ENCODE measurements at places on chromosomes 6 and 20.
A peak's percentile ranks its signal among the peaks of the same experiment; 100 is the strongest.

DNA sequence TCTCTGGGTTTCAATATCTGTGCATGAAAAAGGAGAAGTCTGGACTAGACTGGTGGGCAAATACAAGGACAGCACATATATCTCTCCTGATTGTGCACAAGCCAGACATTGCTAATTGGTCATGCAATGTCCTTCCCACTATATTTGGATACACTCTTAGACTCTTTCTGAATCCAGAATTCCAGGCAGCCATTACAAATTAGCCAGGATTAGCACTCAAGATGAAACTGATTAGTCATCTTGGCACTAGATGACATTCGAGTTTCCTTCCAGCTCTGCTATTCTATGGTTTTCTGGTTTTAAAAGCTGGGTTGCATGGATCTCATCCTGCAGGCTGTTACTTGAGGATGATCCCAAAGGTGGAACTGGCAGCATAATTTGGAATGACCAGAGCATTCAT lies 73.2 kb downstream of the SCP2D1 start:
- DNase-seq, result no peak

DNA sequence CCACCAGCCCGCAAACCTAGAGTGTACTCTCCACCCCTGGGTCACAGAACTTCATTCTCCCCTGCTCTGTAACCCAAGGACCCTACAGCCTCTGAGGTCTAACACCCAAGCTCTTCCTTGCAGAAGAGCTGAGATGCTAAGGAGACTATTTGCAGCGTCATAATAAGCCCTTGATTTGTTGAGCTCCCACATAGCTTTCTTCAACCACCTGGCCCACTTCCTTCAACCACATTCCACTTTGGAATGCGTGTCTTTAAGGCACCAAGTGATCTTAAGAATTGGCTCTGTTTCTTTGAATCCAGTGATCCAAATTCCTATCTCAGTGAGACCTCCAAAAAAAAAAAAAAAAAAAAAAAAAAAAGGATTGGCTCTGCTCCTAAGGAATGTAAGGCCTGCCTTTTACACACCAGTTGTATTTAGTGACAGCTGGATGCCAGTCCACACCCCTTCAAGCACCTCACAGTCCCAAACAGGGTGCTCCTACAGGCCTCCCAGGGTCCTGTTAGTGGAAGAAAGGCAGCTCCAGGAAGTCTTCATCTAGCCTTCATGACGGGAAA lies 106.2 kb downstream of the UBE3D start:
- DNase-seq, result peak; percentile 70

DNA sequence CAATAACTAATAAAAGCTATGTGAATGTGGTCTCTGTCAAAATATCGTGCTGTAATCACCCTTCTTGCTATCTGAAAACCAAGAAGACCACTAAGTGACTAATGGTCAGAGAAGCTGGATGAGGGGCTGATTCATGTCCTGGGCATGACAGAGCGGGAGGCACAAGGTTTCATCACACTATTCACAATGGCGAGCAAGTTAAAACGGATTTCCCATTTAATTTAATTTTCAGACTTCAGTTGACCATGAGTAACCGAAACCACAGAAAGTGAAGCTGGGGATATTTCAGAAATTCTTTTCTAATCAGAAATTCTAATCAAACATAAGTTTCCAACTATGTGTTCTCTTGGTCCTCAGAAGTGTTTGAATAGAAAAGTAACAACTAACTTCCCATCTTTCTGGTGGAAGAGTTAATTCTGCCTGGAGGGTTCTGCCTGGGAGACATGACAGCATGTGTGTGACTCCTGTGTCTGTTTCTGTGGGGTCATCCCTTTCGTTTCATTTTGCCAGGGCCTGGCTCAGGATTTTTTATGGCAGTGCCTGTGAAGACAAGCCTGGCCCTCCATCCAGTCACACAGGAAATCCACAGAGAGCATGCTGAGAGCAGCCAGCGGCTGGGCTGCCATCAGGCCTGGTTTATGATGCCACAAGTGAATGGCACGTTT lies 98.9 kb downstream of the FAM120B start:
- peak; percentile 93 for DNase-seq

GRCh38 chr20:8298426-8299043 lies 166.5 kb downstream of the PLCB1 start:
- DNase-seq, result no peak

DNA sequence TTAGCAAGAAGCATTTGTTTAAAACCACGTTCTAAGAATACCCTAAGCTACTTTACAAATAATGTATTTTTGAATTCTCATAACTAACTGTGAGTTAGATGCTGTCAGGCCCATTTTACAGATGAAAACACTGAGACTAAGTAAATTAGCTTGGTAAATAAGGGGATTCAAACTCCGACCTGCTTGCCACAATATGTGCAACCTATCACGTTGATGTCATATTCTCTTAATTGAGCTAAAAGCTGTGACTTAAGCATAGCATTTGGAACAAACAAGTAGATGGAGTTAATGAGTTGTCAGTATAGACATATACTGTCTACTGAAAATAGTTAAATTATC lies 9.4 kb upstream of the PERP start:
- DNase-seq, result no peak
